Brain microvascular endothelial cell (primary cell): ENCODE measurements at places on chromosomes 2 and 18.

DNA sequence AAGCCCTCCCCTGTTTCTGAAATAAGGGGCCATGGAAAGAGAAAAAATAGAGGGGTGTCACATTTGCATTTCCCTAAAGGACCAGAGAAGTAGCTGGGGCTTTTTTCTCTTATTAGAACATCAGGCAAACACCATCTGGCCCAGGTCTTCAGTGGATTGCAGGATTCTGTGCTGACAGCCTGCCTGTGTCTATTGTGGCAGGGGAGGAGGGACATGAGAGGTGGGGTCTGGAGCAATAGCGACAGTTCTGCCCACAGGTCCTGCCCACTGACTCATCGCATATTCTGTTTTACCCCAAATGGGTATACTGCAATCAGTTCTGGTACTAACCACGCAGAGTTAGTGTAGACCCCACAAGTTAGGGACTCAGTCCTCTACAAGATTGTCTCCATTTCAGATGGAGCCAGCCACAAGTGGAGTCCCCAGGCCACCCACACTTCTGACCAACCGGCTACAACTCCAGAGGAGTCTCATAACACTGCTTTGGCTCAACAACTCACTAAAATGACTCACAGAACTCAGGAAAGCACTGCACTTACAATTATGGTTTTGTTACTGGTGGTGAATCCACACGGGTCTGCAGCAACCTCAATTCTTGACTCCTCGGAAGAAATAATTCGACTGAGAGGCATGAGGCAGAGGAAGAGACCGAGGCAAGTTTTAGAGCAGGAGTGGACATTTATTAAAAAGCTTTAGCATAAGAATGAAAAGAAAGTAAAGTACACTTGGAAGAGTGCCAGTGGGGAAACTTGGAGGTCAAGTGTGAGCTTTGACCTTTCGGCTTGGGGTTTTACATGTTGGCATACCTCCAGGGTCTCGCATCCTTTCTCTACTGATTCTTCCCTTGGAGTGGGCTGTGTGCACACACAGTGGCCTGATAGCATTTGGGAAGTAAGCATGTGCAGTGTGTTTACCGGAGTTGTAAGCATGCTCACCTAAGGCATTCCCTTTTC is 146.4 kb upstream of the SPATS2L start:
- peak; percentile 48 for DNase-seq

GRCh38 chr18:24274837-24275236 is 122.8 kb downstream of the OSBPL1A start:
- DNase-seq = no peak

GRCh38 chr18:9829397-9829712 is 56.4 kb upstream of the TXNDC2 start:
- no peak for DNase-seq

DNA sequence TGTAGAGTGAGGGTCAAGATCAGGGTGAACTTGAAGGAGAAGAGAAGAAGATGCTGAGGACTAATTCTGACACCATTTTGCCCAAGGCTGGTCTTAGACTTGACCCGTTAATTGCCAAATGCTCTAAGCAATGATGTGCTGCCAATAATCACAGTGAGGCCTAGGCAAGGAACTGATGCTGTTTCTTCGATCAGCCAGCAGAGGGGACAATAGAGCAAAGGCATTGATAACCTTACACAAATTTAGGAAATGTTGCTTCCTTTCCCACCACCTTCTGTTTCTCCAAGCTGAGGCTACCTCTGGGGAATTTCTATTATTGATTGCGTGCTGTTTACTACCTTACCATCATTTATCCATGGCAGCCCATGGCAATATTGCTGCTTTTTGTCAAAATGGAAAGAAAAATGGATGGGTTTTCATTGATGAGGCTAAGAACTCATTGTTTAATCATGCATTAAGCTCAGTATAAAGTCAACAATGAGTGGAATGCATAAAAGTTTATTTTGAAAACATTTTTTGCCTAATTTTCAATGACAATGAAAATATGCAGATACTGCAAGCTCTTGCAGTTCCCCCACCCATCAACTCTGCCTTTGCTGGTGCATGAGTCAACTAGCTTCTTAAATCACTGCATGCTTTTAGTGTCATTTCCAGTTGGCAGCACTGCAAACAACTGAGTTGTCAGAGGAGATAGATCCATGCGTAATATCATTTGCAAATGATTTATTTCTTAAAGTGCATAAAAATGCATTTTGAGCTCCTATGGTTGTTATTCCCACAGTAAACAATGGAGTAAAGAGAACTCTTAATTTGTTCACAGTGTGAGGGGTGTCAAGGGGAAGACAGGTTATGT is 116.4 kb upstream of the NYAP2 start:
- DNase-seq = peak; percentile 43

DNA sequence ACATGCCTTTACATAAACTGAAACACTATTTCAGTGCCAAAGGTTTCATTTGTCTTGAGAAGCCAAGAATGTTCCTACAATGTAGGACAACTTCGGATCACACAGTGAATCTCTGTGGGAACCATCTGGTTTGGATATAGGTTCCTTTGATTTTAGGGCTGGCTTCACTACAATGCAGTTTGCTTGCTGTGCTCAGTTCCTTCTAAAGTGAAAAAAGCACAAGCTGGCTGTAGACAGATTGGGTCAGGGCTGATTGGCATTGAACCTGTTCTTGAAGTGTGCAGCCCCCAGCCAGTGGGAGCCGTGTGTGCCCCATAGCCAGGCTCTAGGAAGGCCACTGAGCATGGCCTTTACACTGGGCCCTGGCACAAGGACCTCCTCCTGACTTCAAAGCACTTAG is 167.9 kb upstream of the HNRNPA3 start:
- no peak for DNase-seq

GRCh38 chr2:127893494-127893893 is 7.7 kb upstream of the AMMECR1L start:
- no peak for DNase-seq

GRCh38 chr18:27855486-27855885 is 321.4 kb downstream of the CDH2 start:
- DNase-seq = no peak

GRCh38 chr2:238920601-238921001 is 72.7 kb downstream of the TWIST2 start:
- DNase-seq = no peak

GRCh38 chr2:182090486-182090885 is 104.8 kb downstream of the PPP1R1C start:
- DNase-seq = no peak

DNA sequence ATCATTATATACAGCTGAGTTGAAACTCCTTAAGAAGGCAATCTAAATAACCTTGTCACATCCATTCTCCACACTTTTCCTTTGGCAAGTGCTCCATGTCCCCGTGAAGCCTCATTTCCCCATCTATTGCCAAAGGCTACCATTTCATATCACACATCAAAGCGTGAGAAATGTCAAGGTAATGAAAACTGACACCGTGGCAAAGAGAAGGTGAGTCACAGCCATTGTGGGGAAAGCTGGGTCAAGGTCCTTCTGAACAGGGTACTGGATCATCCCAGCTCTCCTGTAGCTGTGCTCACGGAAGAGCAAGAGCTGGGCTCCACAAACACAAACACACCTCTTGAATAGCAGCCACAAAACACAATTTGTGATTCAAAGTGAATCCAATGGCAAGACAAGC is 58.2 kb upstream of the REG3G start:
- DNase-seq = no peak

- DNase-seq = no peak
Observed at GRCh38 chr2:69171116-69171896, 158.3 kb downstream of the ANTXR1 start.

GRCh38 chr2:130376433-130377293 is 20.8 kb downstream of the PTPN18 start:
- DNase-seq = no peak

GRCh38 chr2:132640116-132640515 is 29.9 kb downstream of the LYPD1 start:
- DNase-seq = no peak

GRCh38 chr2:6952101-6952500 is 34.9 kb downstream of the RNF144A start:
- no peak for DNase-seq

DNA sequence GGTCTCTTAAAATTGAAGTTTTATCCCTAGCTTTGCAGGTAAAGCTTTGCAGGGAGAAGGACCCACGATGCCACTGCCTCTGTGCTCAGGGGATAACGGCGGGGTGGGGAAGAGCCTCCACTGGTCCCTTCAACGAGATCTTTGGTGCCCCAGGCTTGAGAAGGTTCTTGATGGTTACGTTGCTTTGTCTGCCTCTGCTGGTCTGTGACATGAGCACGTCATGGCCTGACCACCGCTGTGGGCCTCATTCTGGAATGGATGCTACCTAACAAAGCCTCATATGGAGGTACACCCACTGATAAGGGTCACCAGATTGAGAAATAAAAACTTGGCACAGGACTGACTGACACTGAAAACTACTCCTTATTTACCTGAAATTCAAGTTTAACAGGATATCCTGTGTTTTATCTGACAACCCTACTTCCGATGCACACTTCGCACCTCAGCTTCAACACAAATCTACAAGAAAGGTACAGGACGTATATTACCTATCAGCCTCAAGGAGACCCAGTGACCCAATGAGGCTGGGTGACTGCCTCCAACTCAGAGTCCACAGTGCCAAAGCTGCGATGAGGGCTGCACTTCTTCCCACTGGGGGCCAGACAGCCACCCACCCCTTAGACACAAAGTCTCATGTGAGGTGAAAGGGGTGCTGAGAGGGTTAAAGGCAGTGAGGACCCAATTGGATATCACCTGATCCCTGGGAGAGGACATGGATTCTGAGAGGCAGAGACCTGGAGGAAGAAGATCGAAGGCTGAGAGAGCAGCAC is 64.9 kb downstream of the EIPR1 start:
- no peak for DNase-seq

GRCh38 chr2:13779996-13780395 is 852.5 kb upstream of the LRATD1 start:
- DNase-seq = no peak

- DNase-seq = peak; percentile 14
Observed at GRCh38 chr2:217147818-217148217, 288.0 kb upstream of the TNP1 start.
